Stimulated activated CD4-positive, alpha-beta T cell treated with anti-CD3 and anti-CD28 coated beads, Interleukin-1b, Interleukin-23, amount 100 ng/mL, for 1 hour (primary cell): ENCODE measurements at places on chromosomes 1 and 21.

GRCh38 chr1:215923129-215923824 lies 356.2 kb downstream of the KCTD3 start:
- DNase-seq, result no peak

GRCh38 chr1:177278626-177279390 lies 108.0 kb downstream of the BRINP2 start:
- no peak for DNase-seq

DNA sequence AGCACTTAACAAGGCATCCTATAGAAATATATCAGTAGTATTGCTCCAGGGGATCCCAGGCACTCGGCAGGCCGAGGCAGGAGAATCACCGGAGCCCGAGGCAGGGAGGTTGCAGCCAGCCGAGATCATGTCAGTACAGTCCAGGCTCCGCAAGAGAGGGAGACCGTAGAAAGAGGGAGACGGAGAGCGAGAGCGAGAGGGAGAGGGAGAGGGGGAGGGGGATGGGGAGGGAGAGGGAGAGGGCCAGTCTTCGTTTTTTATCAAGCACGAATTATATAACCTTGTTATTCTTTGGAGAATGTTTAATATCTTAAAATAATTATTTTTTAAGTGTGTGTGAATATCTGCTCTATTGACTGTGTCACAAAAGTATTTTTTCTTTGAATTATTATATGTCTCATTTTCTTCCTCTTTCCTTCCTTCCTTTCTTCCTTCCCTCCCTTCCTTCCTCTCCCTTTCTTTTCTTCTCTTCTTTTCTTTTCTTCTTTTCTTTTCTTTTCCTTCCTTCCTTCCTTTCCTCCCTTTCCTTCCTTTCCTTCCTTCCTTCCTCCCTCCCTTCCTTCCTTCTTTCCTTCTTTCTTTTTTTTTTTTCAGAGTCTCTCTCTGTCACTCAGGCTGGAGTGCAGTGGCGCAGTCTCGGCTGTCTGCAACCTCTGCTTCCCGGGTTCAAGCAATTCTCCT lies 233.7 kb downstream of the SRGAP2C start:
- no peak for DNase-seq

- DNase-seq, result no peak
Measured at GRCh38 chr1:197171531-197171930, 25.1 kb upstream of the ASPM start.

DNA sequence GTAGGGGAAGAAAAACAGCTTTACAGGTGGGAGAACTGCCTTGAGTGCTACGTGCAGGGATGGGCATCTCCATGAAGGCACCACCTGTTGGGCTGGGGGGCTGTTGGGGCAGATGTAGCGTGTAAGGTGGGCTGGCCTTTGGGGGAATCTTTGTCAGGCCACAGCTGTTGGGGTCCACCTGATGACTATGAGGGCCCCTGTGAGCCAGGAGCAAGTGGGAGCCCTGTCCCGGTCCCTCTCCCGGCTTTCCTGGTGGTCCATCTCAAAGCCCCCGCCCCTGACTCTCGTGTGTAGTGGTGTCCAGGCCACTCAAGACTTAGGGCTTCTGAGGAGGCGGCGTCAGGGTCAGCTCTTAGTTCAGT lies 13.5 kb downstream of the SLC37A1 start:
- DNase-seq, result no peak

GRCh38 chr1:197857477-197857876 lies 45.0 kb upstream of the C1orf53 start:
- DNase-seq, result no peak
